ENCODE measurements at places on chromosomes 7 and 10.

DNA sequence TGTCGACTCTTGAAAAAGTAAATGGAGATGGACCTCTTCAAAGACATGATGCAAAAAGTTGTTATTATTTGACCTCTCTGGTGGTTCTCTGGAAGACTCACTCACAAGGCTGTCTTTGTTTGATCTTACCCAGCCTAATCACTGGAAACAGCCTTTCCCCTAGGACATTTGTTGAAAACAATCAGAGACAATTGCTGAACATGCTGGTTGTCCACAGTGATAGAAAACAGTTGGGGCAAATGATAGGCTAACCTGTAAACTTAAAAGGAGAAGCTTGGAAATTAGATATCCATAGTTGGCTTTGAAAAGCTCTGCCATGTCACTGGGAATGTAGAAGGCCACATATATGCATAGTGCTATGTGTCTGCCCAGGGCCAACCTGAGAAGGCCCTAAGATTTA, 22.9 kb upstream of the TES start:
- no peaks in the 10 kb centered on the region for H3K36me3 ChIP-seq
- H3K4me3 ChIP-seq = no peak overlapping the region
- H3K27me3 ChIP-seq = peaks cover 18% of the 10 kb centered on the region
- H3K4me1 ChIP-seq = no peaks in the 10 kb centered on the region

- no peaks in the 10 kb centered on the region for H3K4me1 ChIP-seq
- no peaks in the 10 kb centered on the region for H3K27me3 ChIP-seq
- no peak for DNase-seq
- H3K4me3 ChIP-seq = no peak overlapping the region
- H3K36me3 ChIP-seq = no peaks in the 10 kb centered on the region
Observed at GRCh38 chr10:4947635-4948596, 15.3 kb upstream of the AKR1C1 start.

DNA sequence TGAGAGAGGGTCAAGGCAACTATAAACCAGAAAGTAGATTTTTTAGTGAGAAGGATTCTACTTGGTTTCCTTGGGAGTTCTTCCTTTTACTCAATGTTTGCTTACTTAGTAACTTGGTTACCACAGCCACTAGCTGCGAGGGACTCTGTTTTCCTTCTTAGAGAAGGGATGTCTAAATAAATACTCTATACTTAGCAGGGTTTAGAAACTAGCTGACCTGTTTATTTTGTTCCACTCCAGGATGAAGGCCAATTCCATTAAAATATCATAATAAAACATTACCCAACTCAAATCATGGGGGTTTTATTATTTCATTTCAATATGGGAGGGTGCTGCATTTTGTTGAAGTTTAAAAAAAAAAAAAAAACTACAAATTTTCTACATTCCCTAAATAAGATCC, 87.3 kb downstream of the PPP1R3A start:
- no peaks in the 10 kb centered on the region for H3K27me3 ChIP-seq
- no peaks in the 10 kb centered on the region for H3K36me3 ChIP-seq
- H3K4me1 ChIP-seq = no peaks in the 10 kb centered on the region
- no peak overlapping the region for H3K4me3 ChIP-seq
- DNase-seq = no peak

DNA sequence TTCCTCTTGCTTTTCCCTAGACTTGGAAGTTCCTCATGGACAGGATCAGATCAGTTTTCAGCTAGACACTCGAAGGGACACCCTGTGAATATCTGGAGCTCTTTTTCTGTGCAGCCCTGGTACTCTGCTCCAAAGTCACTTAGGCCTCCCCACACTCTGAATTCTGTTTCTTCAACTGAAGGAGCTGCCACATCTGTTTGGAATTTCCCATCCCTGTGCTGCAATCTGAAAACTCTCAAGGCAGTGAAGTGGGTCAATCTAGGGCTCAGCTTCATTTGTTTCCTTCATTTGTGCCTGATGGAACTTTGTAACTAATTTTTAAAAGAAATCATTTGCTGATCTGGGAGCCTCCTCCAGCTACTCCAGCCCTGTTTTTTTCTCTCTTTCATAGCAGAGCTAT, 9.6 kb downstream of the EPC1 start:
- H3K36me3 ChIP-seq = peaks cover 33% of the 10 kb centered on the region
- DNase-seq = no peak
- no peaks in the 10 kb centered on the region for H3K27me3 ChIP-seq
- H3K4me3 ChIP-seq = no peak overlapping the region

DNA sequence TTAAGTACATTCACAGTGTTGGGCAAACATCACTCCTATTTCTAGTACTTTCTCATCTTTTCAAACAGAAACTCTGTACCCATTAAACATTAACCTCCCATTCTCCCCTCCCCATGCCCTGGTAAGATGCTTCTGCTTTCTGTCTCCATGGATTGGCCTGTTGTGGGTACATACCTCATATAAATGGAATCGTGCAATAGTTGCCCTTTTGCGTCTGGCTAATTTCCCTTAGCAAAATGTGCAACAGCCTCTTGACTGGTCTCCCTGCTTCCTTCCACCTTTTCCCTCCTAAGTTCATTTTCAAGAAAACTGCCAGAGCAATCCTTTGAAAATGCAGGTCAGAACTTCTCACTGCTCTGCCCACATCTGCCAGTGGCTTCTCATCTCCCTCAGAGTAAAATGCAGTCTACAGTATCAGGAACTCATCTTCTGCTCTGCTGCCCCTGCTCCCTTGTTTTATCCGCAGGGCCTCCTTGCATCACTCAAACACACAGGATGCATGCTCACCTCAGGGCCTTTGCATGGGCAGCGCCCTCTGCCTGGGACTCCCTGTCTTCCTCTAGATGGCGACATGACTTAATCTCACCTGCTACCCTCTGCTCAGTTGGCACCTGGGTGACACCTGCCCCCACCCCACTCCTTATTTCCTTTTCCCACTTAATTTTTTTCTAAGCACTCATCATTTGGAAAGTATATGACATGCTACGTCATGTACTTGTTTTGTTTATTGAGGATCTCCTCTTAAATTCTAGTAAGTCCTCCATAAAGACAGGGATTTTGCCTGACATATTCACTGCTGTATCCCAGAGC, 44.3 kb upstream of the ECHDC3 start:
- no peak overlapping the region for H3K4me3 ChIP-seq
- no peaks in the 10 kb centered on the region for H3K36me3 ChIP-seq
- no peak overlapping the region for H3K27ac ChIP-seq
- H3K4me1 ChIP-seq = peaks cover 7% of the 10 kb centered on the region
- peak; percentile 48 for DNase-seq

GRCh38 chr7:48249166-48249565, 77.9 kb downstream of the ABCA13 start:
- no peak overlapping the region for H3K4me3 ChIP-seq
- no peak overlapping the region for H3K27ac ChIP-seq
- H3K36me3 ChIP-seq = no peaks in the 10 kb centered on the region
- no peaks in the 10 kb centered on the region for H3K4me1 ChIP-seq
- peaks cover 4% of the 10 kb centered on the region for H3K27me3 ChIP-seq

DNA sequence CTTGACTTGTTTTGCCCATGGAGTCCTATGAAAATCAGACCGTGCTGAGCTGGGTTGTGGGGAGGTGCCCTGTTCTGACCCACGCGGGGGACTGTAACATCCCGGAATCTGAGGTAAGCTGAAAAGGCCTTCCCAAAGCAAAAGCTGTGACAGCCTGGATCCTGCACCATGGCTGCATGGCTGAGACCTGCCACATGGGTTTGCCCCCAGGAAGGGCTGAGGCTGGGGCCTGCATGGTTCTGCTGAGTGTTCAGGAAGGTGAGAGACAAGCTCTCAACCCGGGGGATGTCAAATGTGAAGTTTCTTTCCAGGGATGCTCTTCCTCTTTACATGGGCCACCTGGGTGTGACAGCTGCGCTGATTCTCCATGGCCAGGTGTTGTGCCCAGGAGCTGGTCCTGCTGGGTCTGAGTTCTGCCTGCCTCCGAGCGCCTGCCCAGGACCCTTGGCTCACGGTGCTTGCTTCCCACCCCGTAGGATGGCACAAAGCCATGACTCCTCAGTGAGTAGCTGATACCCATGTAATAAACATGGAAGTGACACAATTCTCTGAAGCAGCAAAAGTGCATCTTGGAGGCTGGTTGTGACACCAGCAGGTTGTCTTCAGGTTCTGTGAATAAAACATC, 58.3 kb downstream of the VIPR2 start:
- H3K27ac ChIP-seq = no peak overlapping the region
- H3K27me3 ChIP-seq = peaks cover 3% of the 10 kb centered on the region
- DNase-seq = no peak
- no peak overlapping the region for H3K4me3 ChIP-seq

- H3K36me3 ChIP-seq = no peaks in the 10 kb centered on the region
- no peak overlapping the region for H3K27ac ChIP-seq
- H3K27me3 ChIP-seq = no peaks in the 10 kb centered on the region
- H3K4me1 ChIP-seq = no peaks in the 10 kb centered on the region
- H3K4me3 ChIP-seq = no peak overlapping the region
Observed at GRCh38 chr7:154186811-154187210, 134.6 kb downstream of the DPP6 start.

DNA sequence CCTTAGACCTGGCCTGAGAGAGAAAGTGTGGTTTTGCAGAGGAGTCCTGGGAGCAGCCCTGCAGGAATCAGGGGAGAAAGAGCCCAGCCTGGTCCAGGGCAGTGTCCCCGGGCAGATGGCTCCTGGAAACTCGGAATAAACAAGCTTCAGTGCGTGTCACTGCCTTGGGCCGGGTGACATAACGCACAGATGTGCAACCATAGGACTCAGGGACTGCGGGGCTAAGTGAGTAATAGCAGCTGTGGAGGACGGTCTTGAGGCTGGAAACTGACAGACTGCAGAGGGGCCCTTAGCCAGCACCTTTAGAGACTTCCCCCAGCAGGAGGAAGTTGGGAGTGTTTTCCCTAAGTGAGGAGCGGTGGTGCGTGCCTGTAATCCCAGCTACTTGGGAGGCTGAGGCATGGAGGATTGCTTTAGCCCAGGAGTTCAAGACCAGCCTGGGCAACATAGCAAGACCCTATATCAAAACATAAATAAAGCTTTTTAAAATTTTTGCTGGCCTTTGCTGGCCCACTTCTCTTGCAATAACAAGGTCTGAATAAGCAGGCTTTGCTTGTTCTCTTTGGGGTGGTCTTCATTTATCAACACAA, 5.3 kb upstream of the CLIP2 start:
- H3K4me3 ChIP-seq = no peak overlapping the region
- DNase-seq = no peak
- peaks cover 68% of the 10 kb centered on the region for H3K27me3 ChIP-seq

DNA sequence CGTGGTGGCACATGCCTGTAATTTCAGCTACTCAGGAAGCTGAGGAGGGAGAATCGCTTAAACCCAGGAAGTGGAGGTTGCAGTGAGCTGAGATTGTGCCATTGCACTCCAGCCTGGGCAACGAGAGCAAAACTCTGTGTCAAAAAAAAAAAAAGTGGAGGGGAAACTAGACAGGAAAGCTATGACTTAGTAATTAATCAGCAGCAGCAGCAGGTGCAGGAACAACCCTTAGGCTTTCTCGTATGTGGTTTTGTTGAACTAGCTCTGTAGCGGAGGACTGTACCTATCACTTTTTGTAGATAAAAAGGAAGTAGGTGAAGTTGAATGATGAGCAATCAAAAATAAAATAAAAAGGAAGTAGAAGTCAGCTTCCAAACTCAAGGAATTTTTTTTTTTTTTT, 76.9 kb upstream of the KMT2C start:
- peak; percentile 21 for DNase-seq
- H3K4me3 ChIP-seq = peak overlapping the region; percentile 54
- peaks cover 10% of the 10 kb centered on the region for H3K4me1 ChIP-seq
- H3K27ac ChIP-seq = peak overlapping the region; percentile 24

- no peaks in the 10 kb centered on the region for H3K4me1 ChIP-seq
- no peak overlapping the region for H3K4me3 ChIP-seq
- peak; percentile 42 for DNase-seq
- H3K27me3 ChIP-seq = peaks cover 60% of the 10 kb centered on the region
- H3K27ac ChIP-seq = no peak overlapping the region
Observed at GRCh38 chr10:14478604-14479003, 147.9 kb upstream of the FRMD4A start.

GRCh38 chr7:143049362-143049761, 2.8 kb upstream of the OR6V1 start:
- no peaks in the 10 kb centered on the region for H3K36me3 ChIP-seq
- H3K27me3 ChIP-seq = peaks cover 8% of the 10 kb centered on the region
- no peak overlapping the region for H3K27ac ChIP-seq
- no peaks in the 10 kb centered on the region for H3K4me1 ChIP-seq
- no peak for DNase-seq

- no peak for DNase-seq
- no peaks in the 10 kb centered on the region for H3K36me3 ChIP-seq
Observed at GRCh38 chr10:16417341-16417740, 19.5 kb upstream of the PTER start.

GRCh38 chr7:138657854-138658386, 43.2 kb downstream of the SVOPL start:
- H3K4me1 ChIP-seq = no peaks in the 10 kb centered on the region
- peaks cover 16% of the 10 kb centered on the region for H3K27me3 ChIP-seq
- H3K27ac ChIP-seq = no peak overlapping the region

Data from activated naive CD4-positive, alpha-beta T cell treated with anti-CD3 and anti-CD28 coated beads, Interleukin-2, amount 10 ng/mL, durations not matched to agents 7 days and 5 days (primary cell).